Heart left ventricle (tissue), 16 donors: ENCODE measurements at places on chromosomes 13 and 19. TPM values are rescaled to one million over a fixed set of nuclear protein-coding genes. Genes with fewer than 3 reads are reported as not detected.

GRCh38 chr13:41384749-41385503 lies 72.4 kb upstream of the RGCC start:
- no peak for DNase-seq

DNA sequence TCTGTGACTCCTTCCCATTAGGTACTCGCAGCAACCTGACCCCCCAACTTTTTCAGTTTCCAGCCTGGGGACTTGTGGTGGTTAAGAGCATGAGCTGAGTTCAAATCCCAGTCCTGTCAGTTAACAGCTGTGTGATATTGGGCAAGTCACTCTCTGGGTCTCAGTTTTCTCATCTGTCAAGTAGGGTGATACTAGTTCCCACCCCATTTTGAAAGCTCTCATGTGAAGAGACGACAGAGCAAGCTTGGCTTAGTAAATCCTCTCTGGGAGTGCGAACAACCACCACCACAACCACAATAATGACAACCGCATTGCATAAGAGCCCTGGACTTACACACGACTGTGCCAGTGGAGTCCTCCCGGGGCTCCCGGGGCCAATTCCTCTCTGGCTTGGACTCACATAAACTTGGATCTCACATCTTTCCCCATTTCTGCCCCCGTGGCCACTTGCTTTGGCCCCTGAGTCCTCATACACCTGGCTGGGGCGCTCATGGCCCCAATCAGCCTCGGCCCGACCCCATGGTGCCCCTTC lies 454 bp downstream of the BLVRB start:
- DNase-seq: no peak

GRCh38 chr19:16013181-16013850 lies 63.0 kb upstream of the TPM4 start:
- DNase-seq: no peak

GRCh38 chr13:93751117-93751516 lies 524.5 kb downstream of the GPC6 start:
- DNase-seq: no peak

DNA sequence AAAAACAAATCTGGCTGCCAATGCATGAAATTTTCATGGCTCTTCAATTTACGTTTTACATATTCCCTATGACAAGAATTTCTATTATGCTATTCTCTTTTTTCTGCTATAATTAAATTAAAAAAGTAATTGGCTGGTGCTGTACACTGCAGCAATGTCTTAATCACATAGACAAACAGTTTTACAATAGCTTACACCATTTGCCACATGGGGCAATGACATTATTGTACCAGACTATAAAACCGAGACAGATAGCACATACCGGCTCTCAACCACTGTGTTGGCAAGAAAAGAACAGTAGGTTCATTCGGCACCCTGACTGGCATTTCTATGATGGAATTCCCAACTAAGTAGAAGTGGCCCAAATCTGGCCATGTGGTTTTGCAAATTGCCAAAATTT lies 67.7 kb downstream of the DACH1 start:
- no peak for DNase-seq

DNA sequence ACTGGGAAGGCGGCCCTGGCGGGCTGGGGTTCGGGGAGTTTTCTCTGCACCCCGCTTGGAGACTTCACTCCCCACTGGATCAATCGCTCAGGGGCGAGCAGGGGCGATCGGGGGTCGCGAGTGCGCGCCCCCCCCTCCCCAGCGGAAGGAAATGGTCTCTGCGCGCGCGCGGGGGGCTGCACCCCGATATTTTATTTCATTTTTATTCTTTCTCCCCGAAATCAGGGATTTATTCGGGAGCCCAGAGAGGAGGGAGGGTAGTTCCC lies 421 bp downstream of the ARID3A start:
- no peak for DNase-seq

ZNF772 gene
- 9.1 TPM for polyA plus RNA-seq

CD33 gene
- polyA plus RNA-seq: 1.7 TPM

DENND1C gene
- polyA plus RNA-seq: 0.25 TPM

IL4I1 gene
- polyA plus RNA-seq: not detected

TMEM38A gene
- polyA plus RNA-seq: 26.6 TPM

DOHH gene
- polyA plus RNA-seq: 17.9 TPM
